ENCODE measurements at places on chromosomes 2 and 18.
A peak's percentile ranks its signal among the peaks of the same experiment; 100 is the strongest.

DNA sequence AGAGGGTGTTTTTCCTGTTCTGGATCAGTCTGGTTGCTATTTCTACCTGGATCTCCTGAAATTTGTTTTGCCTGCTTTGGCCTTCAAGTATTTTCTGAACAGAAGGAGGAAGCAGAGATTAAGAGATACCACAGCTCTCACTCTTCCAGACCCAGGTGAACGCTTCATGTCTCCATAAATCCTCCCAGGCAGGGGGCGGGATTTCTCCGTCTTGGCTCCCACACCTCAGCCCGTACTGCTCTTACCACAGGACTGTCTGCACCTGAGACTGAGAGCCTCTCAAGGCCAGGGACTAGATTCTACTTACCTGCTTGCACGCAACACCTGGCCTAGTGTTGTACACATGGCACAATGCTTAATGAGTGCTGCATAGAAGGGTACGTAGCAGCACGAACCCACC lies 59.9 kb upstream of the LRPPRC start:
- DNase-seq = no peak

- no peak for DNase-seq
These were observed 125.6 kb upstream of the CDCA7 start for GRCh38 chr2:173229086-173229485.

DNA sequence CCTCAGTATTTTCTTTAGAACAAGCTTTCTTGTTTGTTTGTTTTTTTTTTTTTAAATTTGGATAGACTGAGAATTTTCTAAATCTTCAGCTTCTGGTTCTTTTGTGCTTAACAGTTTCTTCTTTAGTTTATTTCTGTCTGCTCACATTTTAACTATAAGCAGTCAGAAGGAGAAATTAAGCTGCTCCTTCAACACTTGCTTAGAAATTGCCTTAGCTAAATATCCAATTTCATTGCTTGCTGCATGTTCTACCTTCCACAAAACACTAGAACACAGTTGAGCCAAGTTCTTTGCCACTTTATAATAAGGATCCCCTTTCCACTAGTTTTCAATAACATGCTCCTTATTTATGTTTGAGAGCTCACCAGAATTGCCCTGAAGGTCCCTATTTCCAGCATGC lies 57.7 kb downstream of the NBEAL1 start:
- no peak for DNase-seq

DNA sequence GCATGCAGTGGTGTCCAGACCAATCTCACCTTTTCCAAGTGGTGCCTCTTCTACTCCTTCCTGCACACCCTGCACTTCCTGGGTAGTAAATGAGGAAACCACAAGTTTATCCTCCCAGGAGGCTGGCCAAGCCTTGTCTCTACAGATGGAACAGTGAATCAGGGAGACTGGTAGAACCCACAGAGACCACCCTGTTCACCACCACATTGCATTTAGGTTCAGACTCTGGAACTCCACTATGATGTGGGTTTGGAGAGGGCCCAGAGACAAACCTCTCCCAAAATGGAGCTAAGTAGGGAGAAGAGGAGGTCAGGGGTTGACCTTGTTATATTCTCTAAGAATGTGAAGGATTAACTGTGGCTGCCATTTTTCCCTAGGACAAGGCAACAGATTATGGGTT lies 102.8 kb upstream of the FZD7 start:
- DNase-seq = peak; percentile 34

DNA sequence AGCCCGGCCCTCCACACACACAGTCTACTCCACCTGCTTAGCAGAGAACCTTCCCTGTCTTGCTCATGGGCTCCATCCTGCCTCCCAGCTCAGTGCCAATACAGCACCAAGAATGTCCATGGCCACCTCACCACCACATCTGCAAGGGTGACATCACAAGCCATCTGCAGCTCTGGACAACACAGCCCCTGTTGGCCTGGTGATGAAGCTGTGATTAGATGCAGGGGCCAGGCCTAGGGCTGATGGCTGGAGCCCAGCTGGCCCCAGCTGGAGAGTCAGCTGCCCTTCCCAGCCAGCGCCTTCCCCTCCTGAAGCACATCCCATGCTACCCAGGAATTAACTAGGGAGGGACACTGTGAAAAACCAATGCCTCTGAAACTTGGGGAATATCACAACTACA lies 91.1 kb downstream of the TTC32 start:
- DNase-seq = no peak

DNA sequence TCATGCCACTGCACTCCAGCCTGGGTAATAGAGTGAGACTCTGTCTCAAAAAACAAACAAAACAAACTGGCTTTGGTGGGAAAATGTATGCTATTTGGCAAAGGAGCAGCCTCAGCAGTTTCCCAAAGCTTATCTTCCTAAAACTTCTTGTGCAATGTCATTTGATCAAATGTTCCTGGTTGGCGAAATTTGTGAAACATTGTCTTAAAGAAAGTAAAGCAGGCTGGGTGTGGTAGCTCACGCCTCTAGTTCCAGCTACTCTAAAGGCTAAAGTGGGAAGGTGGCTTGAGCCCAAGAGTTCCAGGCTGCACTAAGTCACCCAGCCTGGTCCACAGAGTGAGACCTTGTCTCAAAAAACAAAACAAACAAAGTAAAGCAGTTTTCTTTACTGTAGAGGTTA lies 17.3 kb upstream of the TAF4B start:
- DNase-seq = no peak

DNA sequence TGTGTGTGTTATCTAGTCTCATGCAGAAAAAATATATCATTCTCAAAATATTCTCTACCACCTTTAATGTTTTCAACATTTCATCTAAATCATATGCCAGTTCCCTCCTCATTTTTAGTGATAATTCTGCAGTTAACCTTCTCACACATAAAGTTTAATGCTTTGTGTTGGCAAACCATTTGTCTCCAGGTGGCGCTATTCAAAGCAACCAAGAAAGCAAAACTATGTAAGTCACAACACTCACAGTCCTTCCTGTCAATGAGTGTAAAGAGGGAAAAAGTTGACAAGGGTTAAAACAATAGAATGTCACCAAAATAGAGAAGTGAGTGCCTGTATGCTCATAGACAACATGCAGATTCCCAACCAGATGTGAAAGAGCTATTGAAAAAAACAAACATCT lies 961.6 kb upstream of the LRRTM1 start:
- DNase-seq = no peak

DNA sequence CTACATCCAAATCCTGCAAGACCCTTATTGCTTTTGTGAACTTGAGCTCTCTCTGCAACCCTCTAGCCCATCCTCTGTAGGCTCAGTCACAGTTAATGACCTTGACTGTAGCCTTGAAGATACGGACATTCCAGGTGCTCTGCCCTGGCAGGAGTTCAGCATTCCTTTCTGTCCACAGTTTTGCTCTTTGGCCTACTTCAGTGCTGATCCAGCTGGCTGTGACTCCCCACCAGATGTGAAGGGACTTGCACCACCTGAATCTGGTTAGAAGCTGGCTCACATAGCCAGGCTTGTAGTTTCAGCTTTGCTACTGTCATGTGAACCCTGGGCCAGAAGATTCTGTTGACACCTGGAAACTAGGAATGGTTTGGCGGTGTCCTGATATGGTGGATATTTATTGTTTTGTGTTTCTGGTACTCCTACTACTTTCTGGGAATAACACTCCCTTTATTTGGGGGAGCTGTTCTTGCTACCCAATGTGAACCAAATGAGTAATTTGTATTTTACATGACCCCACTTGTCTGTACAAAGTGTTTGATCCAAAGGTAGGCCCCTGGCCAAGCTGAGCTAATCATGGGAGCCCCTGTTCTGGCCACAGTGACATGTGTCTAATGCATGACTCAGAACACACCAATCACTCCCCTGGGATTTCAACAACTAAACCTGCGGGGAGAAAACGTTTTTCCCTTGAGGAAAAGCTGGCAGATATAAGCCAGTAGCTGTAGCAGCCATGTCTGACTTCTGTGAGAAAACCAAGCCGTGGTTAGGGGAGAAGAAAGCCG lies 73.4 kb downstream of the CDCA7 start:
- DNase-seq = no peak

DNA sequence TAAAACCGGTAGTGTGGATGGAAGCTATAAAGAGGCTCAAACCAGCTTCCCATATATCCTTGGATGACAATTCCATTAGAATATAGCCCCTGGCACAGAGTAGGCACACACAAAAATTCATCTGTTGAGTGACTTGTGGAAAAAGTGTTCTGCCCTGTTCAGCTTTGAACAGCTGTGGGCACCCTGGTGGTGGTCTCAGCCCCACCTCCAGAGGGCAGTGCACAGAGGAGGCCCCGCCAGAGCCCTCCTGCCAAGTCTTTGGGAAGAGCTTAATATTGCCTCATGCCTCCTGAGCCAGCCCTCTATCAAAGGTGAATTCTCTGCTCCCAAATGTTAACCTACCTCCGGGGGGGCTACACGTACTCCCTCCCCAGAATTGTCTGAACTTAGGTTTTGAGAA lies 30.4 kb downstream of the EPAS1 start:
- no peak for DNase-seq

All from CMK (cell line).